Ascending aorta (tissue), 2 donors: ENCODE measurements at places on chromosomes 12 and 14. TPM values are rescaled to one million over a fixed set of nuclear protein-coding genes. Genes with fewer than 3 reads are reported as not detected.

Gene CLEC14A
- 192 TPM for total RNA-seq

DNA sequence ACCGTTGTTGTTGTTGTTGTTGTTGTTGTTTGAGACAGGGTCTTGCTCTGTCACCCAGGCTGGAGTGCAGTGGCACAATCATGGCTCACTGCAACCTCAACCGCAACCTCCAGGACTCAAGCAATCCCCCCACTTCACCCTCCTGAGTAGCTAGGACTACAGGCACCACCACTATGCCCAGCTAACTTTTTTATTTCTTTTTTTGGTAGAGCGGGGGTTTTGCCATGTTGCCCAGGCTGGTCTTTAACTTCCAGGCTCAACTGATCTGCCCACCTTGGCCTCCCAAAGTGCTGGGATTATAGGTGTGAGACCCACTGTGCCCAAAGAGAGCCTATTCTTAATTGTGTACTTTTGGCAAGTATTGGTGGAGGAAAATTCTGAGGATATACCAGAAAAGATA lies 25.7 kb downstream of the MOK start:
- H3K4me1 ChIP-seq = no peaks in the 10 kb centered on the region
- H3K36me3 ChIP-seq = peaks cover 9% of the 10 kb centered on the region
- no peak overlapping the region for H3K4me3 ChIP-seq
- no peak overlapping the region for H3K27ac ChIP-seq
- DNase-seq = no peak
- no peaks in the 10 kb centered on the region for H3K27me3 ChIP-seq

DNA sequence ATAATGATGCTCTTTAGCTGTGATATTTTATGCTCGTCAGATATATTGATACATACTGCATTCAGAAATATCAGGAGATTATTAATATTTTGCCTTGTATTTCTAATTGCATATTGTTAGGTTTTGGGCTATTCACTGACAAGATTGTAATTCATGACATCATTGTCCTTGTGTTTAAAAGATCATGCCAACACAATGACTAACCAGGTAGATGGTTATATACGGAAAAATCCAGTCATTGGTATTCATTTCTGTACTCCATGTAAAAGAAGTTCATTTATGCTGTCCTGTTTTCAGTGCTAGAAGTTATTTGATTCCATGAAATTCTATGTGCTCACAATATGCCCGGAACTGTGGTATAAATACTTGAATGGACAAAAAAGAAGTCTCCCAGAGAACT lies 107.5 kb downstream of the KITLG start:
- DNase-seq = no peak
- no peak overlapping the region for H3K27ac ChIP-seq
- no peaks in the 10 kb centered on the region for H3K27me3 ChIP-seq

DNA sequence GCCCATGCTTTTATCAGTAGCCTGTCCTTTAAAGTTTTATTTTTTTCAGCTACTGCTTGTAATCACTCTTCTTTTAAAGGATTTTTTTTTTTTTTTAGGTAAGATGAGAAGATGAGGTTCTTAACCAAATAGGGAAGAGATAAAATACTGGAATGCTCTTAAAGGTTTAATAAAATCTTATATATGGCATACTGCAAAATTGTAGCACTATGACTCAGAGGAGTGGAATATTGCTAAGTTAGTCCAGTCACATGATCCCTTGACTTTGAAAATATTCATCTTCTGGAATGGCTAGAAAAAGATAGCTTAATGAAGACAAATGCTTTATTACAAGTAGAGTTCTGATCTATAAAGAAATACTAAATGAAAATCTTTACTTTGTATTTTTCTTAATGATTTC lies 116.6 kb downstream of the NAV3 start:
- no peaks in the 10 kb centered on the region for H3K27me3 ChIP-seq
- H3K36me3 ChIP-seq = no peaks in the 10 kb centered on the region
- no peak overlapping the region for H3K4me3 ChIP-seq
- no peaks in the 10 kb centered on the region for H3K4me1 ChIP-seq
- no peak for DNase-seq

Gene ZDHHC22
- total RNA-seq = not detected

DNA sequence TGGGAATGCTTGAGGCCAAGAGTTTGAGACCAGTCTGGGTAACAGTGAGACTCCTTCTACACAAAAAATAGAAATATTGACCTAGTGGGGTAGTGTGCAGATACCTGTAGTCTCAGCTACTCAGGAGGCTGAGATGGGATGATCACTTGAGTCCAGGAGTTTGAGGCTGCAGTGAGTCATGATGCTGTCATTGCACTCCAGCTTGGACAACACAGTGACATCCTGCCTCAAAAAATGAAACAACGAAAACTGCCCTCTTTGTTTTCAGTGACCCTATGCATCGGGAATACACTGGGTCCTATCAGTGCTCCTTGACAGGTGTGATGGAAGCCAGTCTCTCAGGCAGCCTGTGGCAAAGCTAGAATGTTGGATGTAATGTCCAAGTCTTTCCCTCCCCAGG lies 311.5 kb upstream of the OR4E1 start:
- H3K36me3 ChIP-seq = no peaks in the 10 kb centered on the region
- no peaks in the 10 kb centered on the region for H3K4me1 ChIP-seq
- H3K27ac ChIP-seq = no peak overlapping the region
- H3K4me3 ChIP-seq = no peak overlapping the region
- no peaks in the 10 kb centered on the region for H3K27me3 ChIP-seq
- no peak for DNase-seq

GRCh38 chr14:104084251-104085002 lies 1.1 kb upstream of the ASPG start:
- peaks cover 9% of the 10 kb centered on the region for H3K27me3 ChIP-seq
- no peaks in the 10 kb centered on the region for H3K36me3 ChIP-seq
- DNase-seq = no peak
- no peak overlapping the region for H3K27ac ChIP-seq

Gene NR4A1
- total RNA-seq = 722 TPM

DNA sequence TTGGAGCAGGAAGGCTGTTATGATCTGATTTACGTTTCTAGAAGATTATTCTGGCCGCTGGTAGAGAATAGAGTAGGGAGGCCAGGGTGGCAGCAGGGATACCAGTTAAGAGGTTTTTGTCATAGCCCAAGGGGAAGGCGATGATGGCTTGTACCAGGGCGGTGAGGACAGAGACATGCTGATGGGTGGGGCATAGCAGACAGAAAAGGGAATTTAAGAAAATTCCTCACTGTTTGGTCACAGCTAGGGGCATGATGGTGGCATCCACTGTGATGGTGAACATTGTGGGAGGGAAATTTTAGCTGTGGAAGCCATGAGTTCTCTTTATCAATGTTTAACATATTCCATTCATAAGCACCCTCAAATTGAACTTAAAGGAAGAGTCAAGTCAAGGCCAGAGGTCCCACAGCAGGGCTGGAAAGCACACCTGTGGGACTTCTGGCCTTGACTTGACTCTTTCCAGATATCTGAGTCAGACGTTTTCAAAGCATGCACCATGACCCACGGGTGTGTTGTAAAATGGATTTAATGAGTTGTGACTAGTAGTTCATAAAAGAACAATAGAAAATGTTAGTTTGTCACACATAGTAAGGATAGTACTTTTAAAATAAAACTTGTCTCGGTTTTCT lies 134.6 kb downstream of the CHST11 start:
- no peak for DNase-seq
- no peak overlapping the region for H3K27ac ChIP-seq
- no peaks in the 10 kb centered on the region for H3K36me3 ChIP-seq
- peaks cover 10% of the 10 kb centered on the region for H3K4me1 ChIP-seq
- no peak overlapping the region for H3K4me3 ChIP-seq

Gene TMEM63C
- total RNA-seq = 0.11 TPM

DNA sequence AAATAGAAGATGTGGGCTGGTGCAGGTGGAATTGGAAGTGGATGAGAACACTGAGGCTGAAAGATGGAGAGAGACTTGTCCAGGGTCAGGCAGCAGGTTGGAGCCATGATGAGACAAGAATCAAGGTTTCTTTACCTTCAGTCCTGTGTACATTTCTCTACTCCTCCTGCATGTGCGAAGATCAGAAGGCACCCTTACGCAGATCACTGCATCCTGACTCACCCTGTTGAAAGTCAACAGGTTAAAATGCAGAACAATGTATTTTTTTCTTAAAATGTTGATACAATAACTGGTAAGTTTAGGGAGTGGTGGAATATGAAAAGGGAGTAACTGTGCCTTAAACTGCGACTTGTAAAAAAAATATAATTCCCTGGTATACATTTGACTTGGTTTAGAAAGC lies 47.8 kb downstream of the TESPA1 start:
- no peaks in the 10 kb centered on the region for H3K27me3 ChIP-seq
- no peaks in the 10 kb centered on the region for H3K36me3 ChIP-seq
- no peak overlapping the region for H3K27ac ChIP-seq

Gene C1S
- total RNA-seq = 273 TPM

DNA sequence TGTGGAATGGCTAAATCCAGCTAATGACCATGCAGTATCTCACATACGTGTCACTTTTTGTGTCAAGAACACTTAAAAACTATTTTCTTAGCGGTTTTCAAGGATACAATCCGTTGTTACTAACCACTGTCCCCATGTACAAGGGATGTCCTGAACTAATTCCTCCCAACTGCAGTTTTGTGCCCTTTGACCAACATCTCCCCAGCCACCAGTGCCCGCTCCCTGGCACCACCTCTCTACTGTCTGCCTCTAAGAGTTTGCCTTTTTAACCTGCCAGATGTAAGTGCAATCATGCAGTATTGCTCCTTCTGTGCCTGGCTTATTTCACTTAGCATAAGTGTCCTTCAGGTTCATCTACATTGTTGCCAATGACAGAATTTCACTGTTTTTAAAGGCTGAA lies 315.7 kb downstream of the TMEM121 start:
- H3K4me1 ChIP-seq = no peaks in the 10 kb centered on the region
- no peak overlapping the region for H3K4me3 ChIP-seq
- no peak overlapping the region for H3K27ac ChIP-seq

- no peaks in the 10 kb centered on the region for H3K27me3 ChIP-seq
- H3K27ac ChIP-seq = no peak overlapping the region
- no peaks in the 10 kb centered on the region for H3K4me1 ChIP-seq
- H3K36me3 ChIP-seq = no peaks in the 10 kb centered on the region
- no peak for DNase-seq
- no peak overlapping the region for H3K4me3 ChIP-seq
Measured at GRCh38 chr14:81565441-81566290, 32.0 kb upstream of the SEL1L start.

Gene SRGAP1
- total RNA-seq = 5.5 TPM

- H3K4me3 ChIP-seq = no peak overlapping the region
- no peak for DNase-seq
- no peaks in the 10 kb centered on the region for H3K4me1 ChIP-seq
Measured at GRCh38 chr14:22493753-22494152, 95.3 kb downstream of the DAD1 start.

DNA sequence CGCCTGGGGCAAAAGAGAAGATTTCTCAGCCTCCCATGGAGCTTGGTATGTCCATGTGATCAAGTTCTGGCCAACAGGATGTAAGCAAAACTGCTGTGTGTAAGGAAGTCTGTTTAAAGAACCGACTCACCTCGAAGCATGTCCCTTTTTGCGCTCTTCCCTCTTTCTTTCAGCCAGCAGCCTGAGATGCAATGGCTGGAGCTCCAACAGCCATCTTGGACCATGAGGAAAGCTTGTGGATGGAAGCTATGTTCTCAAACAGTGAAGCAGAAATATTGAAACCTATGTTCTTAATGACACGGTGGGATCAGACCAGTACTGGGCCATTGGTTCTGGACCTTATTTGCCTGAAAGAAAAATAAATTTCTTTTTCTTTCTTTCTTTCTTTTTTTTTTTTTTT lies 82.3 kb upstream of the SLC24A4 start:
- H3K27me3 ChIP-seq = no peaks in the 10 kb centered on the region
- no peaks in the 10 kb centered on the region for H3K36me3 ChIP-seq
- H3K4me3 ChIP-seq = no peak overlapping the region
- DNase-seq = no peak
- no peaks in the 10 kb centered on the region for H3K4me1 ChIP-seq
- H3K27ac ChIP-seq = no peak overlapping the region

GRCh38 chr12:122902854-122903692 lies 7.1 kb upstream of the VPS37B start:
- H3K4me1 ChIP-seq = no peaks in the 10 kb centered on the region
- DNase-seq = no peak
- no peaks in the 10 kb centered on the region for H3K36me3 ChIP-seq
- no peak overlapping the region for H3K4me3 ChIP-seq
- H3K27ac ChIP-seq = no peak overlapping the region

- DNase-seq = no peak
- H3K4me1 ChIP-seq = no peaks in the 10 kb centered on the region
- no peak overlapping the region for H3K27ac ChIP-seq
- no peaks in the 10 kb centered on the region for H3K27me3 ChIP-seq
- H3K36me3 ChIP-seq = no peaks in the 10 kb centered on the region
- H3K4me3 ChIP-seq = no peak overlapping the region
Measured at GRCh38 chr12:113016796-113017195, 38.5 kb downstream of the OAS2 start.

DNA sequence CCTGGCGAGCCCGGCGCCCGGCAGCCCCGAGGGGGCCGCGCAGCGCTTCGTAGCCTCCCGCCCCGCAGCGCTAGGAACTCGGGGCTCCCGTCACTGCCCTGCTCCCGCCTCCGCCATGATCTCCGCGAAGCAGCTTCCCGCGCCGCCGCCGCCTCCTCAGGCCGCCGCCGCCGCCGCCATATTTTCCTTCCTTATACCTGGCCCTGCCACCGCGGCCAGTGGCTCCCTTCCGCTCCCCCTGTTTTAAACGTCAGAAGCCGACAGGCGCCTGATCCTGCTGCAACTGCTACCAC lies 286 bp downstream of the PPP4R3A start:
- peaks cover 22% of the 10 kb centered on the region for H3K4me1 ChIP-seq
- no peak for DNase-seq
- H3K27me3 ChIP-seq = no peaks in the 10 kb centered on the region
- H3K36me3 ChIP-seq = no peaks in the 10 kb centered on the region
- H3K4me3 ChIP-seq = peak overlapping the region; percentile 91
- H3K27ac ChIP-seq = peak overlapping the region; percentile 96

Gene ACTN1
- 814 TPM for total RNA-seq

- H3K4me3 ChIP-seq = peak overlapping the region; percentile 51
- no peak overlapping the region for H3K27ac ChIP-seq
- H3K36me3 ChIP-seq = no peaks in the 10 kb centered on the region
- peaks cover 13% of the 10 kb centered on the region for H3K27me3 ChIP-seq
- peaks cover 14% of the 10 kb centered on the region for H3K4me1 ChIP-seq
Measured at GRCh38 chr14:69483765-69484443, 624 bp upstream of the PLEKHD1 start.

GRCh38 chr12:53843545-53843944 lies 91.8 kb upstream of the CISTR start:
- no peak overlapping the region for H3K27ac ChIP-seq
- DNase-seq = no peak
- no peaks in the 10 kb centered on the region for H3K36me3 ChIP-seq
- no peak overlapping the region for H3K4me3 ChIP-seq

GRCh38 chr12:67068761-67069450 lies 200.3 kb upstream of the CAND1 start:
- H3K4me1 ChIP-seq = no peaks in the 10 kb centered on the region
- H3K36me3 ChIP-seq = no peaks in the 10 kb centered on the region
- no peaks in the 10 kb centered on the region for H3K27me3 ChIP-seq
- no peak for DNase-seq
- H3K27ac ChIP-seq = peak overlapping the region; percentile 45
